ENCODE measurements at places on chromosomes 1 and 21. TPM values are rescaled to one million over a fixed set of nuclear protein-coding genes. Genes with fewer than 3 reads are reported as not detected.

Gene B3GALT2
- 0.79 TPM for total RNA-seq

Gene CLCA4
- total RNA-seq = not detected

Gene SYF2
- total RNA-seq = 43.5 TPM

Gene EFHD2
- total RNA-seq = 17.8 TPM

Gene SPATA45
- not detected for total RNA-seq

Gene FAM163A
- total RNA-seq = 1.5 TPM

Gene PLEKHN1
- total RNA-seq = 1.1 TPM

GRCh38 chr21:33490991-33491372 lies 534 bp downstream of the DNAJC28 start:
- peaks cover 6% of the 10 kb centered on the region for H3K4me1 ChIP-seq
- H3K36me3 ChIP-seq = peaks cover 4% of the 10 kb centered on the region
- H3K4me3 ChIP-seq = peak overlapping the region; percentile 91
- DNase-seq = no peak
- peak overlapping the region; percentile 57 for H3K27ac ChIP-seq

GRCh38 chr1:59814901-59815825 lies at the start of gene HOOK1:
Gene HOOK1 (plus strand): TSS chr1:59814949. CDS start chr1:59815118, 169 bp downstream.
- H3K36me3 ChIP-seq = no peaks in the 10 kb centered on the region
- no peak for DNase-seq
- peaks cover 6% of the 10 kb centered on the region for H3K4me1 ChIP-seq
- H3K27ac ChIP-seq = peak within 1 kb of the TSS; percentile 93
- H3K4me3 ChIP-seq = no peak within 1 kb of the TSS
- no peaks in the 10 kb centered on the region for H3K27me3 ChIP-seq

DNA sequence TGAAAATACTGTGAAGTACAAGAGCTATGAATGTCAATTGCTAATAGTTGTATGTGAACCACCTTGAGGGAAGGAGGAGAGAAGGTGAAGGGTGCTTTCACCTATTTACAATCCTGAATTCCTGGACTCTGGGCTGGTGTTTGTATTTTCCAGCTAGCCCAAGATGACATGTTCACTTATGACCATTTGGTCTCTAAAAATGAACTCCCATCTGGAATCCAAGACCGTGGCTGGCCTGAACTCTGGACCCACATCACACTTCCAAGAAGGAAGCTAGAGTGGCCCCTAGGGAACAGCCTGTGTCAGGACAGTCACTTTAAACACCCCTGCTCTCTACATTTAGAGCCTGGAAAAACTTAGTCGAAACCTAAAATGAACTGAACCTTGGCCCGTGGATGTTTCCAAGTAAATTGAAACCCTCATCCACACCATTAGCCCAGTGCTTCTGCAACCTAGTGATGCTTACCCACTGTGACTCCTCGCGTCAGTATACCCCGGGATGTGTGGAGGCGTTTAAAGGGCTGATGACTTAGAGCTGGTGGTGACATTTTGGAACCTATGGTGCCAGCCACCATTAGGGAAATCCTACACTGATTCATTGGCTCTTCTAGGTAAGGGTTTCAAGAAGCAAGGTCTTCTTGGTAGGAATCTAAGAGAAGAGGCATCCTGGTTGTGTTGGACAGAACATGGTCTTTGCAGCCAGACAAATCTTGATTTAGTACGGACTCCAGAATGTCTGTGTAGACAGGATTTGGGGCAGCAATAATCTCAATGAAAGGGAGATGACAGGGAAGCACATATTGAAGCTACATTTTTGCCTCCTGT lies 171.5 kb upstream of the IRF2BP2 start:
- H3K36me3 ChIP-seq = no peaks in the 10 kb centered on the region
- H3K4me1 ChIP-seq = peaks cover 2% of the 10 kb centered on the region
- no peak overlapping the region for H3K27ac ChIP-seq
- H3K4me3 ChIP-seq = no peak overlapping the region

- DNase-seq = no peak
- H3K27me3 ChIP-seq = peaks cover 9% of the 10 kb centered on the region
- H3K36me3 ChIP-seq = no peaks in the 10 kb centered on the region
These were observed 170.7 kb upstream of the GALNT2 start for GRCh38 chr1:229896306-229896705.

DNA sequence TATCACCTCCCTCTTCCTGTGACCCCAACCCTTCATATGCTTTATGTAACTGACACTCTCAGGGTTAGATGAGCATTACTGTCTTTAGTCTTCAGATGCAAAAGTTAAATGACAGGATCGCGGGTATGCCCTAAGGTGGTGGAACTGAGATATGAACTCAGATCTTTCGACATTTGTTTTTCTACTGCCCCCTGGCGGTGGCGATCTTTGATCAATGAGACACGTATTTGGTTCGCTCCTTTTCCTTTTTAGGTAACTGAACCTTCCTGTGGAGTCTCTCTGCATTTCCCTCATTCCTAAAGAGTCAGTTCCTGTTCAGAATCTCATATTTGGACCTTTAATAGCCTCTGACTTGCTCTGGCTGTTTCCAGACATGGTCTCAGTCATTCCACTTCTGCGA lies 47.8 kb upstream of the ZP4 start:
- no peaks in the 10 kb centered on the region for H3K4me1 ChIP-seq
- H3K4me3 ChIP-seq = no peak overlapping the region
- no peak overlapping the region for H3K27ac ChIP-seq
- H3K36me3 ChIP-seq = no peaks in the 10 kb centered on the region
- DNase-seq = no peak
- peaks cover 3% of the 10 kb centered on the region for H3K27me3 ChIP-seq

GRCh38 chr1:176119549-176119948 lies 87.5 kb downstream of the COP1 start:
- no peak overlapping the region for H3K4me3 ChIP-seq
- no peaks in the 10 kb centered on the region for H3K27me3 ChIP-seq
- peaks cover 23% of the 10 kb centered on the region for H3K36me3 ChIP-seq
- no peaks in the 10 kb centered on the region for H3K4me1 ChIP-seq
- H3K27ac ChIP-seq = no peak overlapping the region
- no peak for DNase-seq

- DNase-seq = no peak
- H3K36me3 ChIP-seq = peaks cover 35% of the 10 kb centered on the region
- peak overlapping the region; percentile 46 for H3K27ac ChIP-seq
These were observed 14.5 kb downstream of the SCYL3 start for GRCh38 chr1:169879034-169879840.

- no peaks in the 10 kb centered on the region for H3K27me3 ChIP-seq
- H3K4me1 ChIP-seq = peaks cover 10% of the 10 kb centered on the region
- H3K4me3 ChIP-seq = no peak overlapping the region
- H3K27ac ChIP-seq = no peak overlapping the region
These were observed 484.6 kb upstream of the PLXNA2 start for GRCh38 chr1:208728815-208729214.

DNA sequence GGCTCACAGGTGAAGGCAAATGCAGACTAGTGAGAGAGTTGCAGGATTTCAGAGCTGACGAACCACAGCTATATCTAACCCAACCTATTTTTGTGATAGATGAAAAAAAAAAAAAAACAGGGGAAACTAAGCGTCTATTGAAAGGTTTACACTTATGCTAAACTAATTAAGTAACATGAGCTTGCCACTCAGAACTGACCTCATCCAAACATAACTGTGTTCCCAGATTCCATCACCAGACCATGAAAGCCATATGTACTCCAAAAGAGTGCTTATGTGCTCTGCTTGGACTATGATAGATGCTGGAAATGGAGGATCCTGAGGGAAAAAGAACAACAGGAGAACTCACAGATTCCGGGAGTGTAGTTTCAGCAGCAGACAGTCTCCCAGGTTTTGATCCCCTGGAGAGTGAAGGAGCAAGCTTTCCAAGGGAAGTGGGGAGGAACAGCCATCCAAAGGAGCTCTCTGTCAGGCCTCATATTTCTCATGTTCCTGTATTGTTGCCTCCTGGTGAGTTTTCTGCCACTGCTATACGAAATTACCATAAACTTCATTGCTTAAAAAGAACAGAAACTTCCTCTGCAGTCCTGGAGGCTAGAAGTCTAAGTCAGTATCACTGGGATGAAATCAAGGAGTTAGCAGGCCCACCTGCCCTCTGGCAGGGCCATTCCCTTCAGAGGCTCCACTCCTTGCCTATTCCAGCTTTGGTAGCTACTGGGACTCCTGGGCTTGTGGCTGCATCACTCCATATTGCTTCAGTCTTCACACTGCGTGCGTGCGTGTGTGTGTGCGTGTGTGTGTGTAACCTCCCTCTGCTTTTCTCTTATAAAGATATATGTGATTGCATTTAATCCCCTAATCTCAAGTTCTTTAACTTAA lies 38.1 kb downstream of the NIBAN1 start:
- no peaks in the 10 kb centered on the region for H3K4me1 ChIP-seq
- H3K36me3 ChIP-seq = peaks cover 2% of the 10 kb centered on the region
- no peak overlapping the region for H3K4me3 ChIP-seq
- H3K27me3 ChIP-seq = peaks cover 5% of the 10 kb centered on the region
- no peak for DNase-seq

DNA sequence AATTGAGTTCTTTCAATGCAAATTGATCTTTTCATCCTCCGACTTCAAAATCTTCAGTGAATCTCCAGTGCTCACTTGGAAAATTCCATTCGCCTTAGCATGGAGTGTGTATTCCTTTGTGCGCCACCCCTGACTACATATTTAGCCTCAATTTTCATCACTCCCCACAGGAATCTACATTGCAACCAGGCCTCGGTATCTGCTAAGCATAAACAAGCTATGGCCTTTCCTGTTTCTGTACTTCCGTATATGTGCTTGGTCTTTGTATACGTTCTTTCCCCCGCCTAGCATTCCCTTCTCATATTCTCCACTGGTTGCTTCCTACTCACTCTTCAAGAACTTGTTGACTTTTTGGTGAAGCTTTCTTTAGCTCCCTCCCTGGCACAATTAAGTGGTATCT lies 470.8 kb downstream of the LMO4 start:
- no peaks in the 10 kb centered on the region for H3K36me3 ChIP-seq
- DNase-seq = no peak
- no peak overlapping the region for H3K4me3 ChIP-seq
- peaks cover 39% of the 10 kb centered on the region for H3K4me1 ChIP-seq

DNA sequence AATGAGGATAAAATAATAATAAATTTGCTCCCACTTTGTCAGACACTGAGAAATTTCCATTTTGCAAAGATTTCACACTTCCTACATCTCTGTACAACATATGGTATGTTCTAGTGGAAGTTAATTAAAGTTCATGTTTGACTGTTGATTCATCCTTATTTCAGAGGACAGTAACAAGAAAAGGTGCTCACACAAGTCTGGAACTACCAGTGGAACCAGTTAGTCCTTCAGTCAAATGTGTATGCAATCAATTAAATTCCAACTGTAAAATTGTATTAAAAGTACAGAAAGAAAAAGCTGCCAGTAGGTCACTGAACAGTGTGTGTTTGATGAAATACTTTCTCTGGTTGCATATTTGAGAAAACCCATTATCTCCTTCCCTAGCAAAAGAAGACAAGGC lies 496.0 kb upstream of the PKN2 start:
- peaks cover 2% of the 10 kb centered on the region for H3K4me1 ChIP-seq
- no peaks in the 10 kb centered on the region for H3K36me3 ChIP-seq
- H3K27ac ChIP-seq = no peak overlapping the region

DNA sequence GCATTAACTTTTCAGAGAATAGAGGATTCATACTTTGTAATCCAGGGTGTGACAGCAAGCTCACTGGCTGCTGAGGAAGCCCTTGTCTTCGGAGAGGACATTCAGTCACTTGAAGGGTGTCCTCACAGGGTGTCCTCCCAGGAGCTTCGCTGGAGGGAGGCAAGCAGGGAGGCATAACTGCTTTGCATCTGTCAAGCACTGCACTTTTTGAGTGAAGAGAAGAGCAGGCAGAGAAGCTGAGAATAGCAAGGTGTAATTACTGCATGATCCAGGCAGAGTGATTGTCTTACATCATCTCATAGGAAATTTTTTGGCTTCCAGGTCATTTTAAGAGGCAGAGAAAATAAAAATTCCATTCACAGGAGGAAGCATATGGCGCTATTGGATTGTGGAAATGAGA lies 232.5 kb upstream of the ZP4 start:
- H3K4me1 ChIP-seq = peaks cover 6% of the 10 kb centered on the region
- no peak overlapping the region for H3K27ac ChIP-seq
- no peaks in the 10 kb centered on the region for H3K27me3 ChIP-seq
- no peaks in the 10 kb centered on the region for H3K36me3 ChIP-seq
- H3K4me3 ChIP-seq = no peak overlapping the region

- DNase-seq = peak; percentile 87
- H3K4me1 ChIP-seq = peaks cover 15% of the 10 kb centered on the region
- H3K4me3 ChIP-seq = peak within 1 kb of the TSS; percentile 83
- H3K36me3 ChIP-seq = peaks cover under 1% of the 10 kb centered on the region
- peak within 1 kb of the TSS; percentile 87 for H3K27ac ChIP-seq
These were observed at the start of gene PGBD5 for GRCh38 chr1:230426246-230427093. Gene PGBD5 (minus strand): TSS chr1:230426332. CDS start chr1:230425928, 404 bp downstream.

All from progenitor cell of endocrine pancreas (in vitro differentiated cells).